ENCODE measurements at places on chromosomes 16 and 17.
A peak's percentile ranks its signal among the peaks of the same experiment; 100 is the strongest.

DNA sequence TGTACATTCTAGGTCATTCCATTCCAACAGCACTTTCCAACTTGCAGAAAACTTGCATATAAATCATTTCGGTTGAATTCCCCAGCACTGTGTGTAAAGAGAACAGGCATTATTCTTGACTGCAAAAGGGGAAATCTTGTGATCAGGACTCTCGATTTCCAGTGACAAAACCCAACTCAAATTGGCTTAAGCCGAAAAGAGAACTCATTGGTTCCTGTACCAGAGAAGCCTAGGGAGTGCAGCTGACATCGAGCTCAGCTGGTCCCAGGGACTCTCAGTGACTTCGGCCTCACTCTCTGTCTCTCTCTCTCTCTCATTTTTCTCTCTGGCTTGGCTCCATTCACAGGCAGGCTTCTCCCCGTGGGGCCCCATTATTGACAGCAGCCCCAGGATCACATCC is 30.7 kb downstream of the CD300LF start:
- DNase-seq = no peak

DNA sequence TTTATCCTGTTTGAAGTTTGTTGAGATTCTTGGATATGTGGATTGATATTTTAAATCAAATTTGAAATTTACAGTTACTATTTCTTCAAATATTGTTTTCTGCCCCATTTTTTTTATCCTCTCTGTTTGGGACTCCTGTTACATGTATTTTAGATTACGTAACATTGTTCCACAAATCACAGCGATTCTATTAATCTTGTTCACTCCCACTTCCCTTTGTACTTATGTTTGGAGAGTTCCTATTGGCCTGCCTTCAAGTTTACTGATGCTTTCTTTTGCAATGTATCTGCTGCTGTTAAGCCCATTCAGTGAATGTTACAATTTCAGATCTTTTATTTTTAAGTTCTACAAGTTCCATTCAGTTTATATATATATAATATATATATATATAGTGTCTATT is 288.3 kb upstream of the TNRC6C start:
- DNase-seq = no peak

DNA sequence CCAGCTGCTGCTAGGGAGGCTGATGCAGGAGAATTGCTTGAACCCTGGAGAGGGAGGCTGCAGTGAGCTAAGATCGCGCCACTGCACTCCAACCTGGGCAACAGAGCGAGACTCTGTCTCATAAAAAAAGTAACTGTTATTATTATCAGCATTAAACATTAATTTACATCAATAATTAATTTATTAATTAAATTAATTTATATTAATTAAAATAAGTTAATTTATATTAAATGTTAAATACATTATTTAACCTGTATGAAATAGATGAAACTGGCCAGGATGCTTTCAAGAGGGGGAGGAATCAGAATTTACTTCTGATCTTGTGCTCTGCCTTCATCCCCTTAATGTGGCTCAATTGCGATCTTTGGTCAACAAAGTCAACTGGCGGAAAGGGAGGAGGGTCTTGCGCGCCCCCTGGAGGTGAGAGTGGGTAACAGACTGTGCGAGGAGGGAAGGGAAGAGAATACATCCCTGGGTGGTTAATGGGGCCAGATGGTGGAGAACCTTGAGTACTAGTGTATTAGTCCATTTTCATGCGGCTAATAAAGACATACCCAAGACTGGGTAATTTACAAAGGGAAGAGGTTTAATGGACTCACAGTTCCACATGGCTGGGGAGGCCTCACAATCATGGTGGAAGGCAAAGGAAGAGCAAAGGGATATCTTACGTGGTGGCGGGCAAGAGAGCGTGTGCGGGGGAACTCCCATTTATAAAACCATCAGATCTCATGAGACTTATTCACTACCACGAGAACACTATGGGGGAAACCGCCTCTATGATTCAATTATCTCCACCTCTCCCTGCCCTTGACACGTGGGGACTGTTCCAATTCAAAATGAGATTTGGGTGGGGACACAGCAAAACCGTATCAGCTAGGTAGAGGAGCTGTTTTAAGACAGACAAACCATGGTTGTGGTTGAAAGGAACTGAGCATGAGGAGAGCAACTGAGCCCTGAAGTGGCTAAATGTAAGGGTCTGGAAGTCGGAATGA is 15.7 kb upstream of the CPPED1 start:
- DNase-seq = peak; percentile 71

DNA sequence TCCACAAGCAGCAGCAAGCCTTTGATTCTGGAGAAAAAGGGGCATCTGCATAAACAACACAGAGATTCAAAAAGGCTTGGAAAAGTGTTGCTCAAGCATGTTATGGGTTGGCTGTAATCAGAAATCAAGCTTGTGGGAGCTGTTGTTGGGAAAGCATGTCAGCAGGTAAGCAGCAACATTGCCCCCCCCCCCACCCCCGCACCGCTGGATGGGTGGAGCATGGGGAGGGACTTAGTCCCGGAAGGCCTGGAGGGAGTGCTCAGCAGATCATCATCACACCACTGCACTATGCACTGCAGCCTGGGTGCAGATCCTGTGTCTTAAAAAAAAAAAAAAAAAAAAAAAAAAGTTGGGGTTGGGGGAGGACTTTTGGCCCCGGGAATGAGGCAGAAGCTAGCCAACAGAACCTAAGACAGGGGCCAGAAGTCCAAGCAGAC is 16.8 kb upstream of the AKAP1 start:
- no peak for DNase-seq

DNA sequence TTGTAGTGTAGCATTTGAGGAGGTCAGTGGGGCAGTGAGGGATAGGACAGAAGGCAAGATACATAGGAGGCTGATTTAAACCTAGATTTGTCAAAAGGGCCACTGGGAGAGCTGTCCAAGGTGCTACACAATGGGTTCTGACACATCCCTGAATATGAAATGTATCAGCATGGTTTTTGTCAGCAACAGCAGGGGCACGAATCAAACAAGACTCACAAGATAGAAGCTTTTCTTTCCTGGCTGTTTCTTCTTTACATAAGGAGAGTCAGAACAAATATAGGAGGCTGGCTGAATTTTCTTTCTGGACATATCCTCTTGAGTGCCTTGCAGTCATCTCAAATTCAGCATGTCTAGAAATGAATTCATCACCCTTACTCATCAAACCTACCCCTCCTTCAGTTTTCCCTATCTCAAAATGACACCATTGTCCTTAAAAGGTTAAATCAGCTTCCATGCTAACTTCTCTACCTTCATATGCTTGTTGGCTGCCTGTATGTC is 130.5 kb downstream of the NPIPB5 start:
- DNase-seq = peak; percentile 61

- peak; percentile 71 for DNase-seq
These were observed 12.1 kb downstream of the CCDC42 start for GRCh38 chr17:8732406-8733085.

DNA sequence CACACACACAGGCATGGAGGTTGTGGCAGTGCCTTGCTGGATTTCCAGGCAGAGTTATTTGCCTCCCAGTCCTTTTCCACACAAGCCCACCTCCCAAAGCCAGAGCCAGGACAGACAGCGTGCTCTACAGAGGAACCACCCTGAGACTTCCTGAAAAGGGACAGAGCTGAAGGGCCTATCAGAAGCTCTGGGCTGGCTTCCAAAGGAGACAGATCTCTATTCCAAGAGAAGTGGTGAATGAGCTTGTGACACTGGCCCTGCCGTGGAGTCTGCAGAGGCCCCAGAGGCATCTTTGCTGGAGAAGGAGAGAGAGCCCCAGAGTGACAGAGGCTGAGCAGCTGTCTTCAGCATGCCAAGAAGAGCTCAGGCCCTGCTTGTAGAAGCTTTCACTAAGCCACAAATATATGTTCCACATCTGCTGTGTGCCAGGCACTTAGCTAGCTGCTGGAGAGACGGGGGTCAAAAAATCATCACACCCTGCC is 8.3 kb upstream of the LPCAT2 start:
- peak; percentile 76 for DNase-seq

GRCh38 chr16:88773812-88774291 is 11.2 kb downstream of the PIEZO1 start:
- peak; percentile 94 for DNase-seq

DNA sequence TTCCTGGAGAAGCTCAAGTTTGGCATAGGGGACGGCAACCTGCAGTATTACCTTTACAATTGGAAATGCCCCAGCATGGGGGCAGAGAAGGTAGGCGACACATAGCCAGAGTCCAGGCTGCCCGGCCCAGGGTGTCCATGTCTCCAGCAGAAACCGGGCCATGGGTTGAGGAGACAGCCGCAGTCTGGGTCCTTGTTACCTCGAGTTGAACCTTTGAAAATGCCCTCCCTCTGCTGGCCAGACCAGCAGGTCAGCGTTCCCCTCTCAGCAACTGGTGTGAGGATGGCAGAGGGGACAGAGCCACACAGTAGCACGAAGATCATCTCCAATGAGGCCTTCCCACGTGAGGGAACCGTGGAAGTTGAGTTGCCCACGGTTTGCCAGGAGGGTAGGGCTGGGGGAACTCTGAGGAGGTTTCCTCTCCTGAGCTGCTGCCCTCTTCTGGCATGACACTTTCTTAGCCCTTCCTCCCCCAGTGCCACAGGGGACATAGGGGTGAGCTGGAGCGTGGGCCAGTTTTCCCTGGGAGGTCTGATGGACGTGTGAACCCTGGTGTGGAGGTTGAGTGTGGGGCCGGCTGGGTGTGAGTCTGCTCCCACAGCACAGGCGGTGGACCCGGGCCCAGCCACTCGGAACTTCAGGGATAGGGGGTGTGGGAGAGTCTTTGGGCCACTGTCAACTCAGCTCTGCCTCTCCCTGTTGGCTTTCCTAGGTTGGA is 27.2 kb downstream of the PLCD3 start:
- no peak for DNase-seq

DNA sequence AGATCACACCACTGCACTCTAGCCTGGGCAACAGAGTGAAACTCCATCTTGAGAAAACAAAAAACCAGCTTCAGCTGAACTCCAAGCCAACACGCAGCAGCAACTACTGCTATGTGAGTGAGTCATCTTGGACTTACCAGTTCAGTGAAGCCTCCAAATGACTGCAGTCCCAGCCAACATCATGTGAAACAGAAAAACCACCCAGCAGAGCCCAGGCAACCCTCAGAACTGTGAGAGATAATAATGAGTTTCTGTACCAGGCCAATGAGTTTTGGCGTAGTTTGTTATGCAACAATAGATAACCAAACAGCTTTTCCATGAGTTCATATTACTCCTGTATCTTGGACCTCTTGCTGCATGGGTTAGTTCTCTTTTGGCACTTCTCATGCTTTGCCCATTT is 23.3 kb downstream of the PHF12 start:
- DNase-seq = peak; percentile 48

DNA sequence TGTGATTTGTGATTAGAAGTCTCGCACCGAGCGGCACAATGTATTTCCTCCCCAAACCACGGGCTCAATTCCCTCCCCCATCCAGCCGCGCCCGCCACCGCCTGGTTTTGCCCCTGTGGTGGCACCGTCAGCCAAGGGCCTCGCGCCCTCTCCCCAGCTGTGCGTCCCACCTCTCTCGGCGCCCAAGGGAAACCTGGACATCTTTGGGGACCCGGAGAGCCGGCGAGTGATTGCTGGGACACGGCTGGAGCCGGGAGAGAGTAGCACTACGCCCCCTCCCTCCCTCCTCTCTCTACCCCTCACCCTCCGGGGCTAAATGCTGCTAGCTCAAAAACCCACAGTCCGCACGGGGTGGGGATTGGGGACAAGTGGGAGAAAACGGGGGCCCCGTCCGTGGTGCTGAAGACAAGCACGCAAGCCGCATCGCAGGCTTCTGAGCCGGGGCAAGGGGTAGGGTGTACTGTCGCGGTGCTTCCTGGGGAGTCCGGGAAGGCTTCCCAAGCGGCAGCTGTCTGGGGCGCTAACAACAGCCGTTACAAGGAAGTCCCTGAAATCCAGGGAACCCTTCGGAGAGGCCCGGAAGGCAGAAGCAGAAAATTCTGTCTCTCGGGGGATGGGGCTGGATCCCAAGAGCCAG is 1.4 kb downstream of the CBLN1 start:
- peak; percentile 22 for DNase-seq

DNA sequence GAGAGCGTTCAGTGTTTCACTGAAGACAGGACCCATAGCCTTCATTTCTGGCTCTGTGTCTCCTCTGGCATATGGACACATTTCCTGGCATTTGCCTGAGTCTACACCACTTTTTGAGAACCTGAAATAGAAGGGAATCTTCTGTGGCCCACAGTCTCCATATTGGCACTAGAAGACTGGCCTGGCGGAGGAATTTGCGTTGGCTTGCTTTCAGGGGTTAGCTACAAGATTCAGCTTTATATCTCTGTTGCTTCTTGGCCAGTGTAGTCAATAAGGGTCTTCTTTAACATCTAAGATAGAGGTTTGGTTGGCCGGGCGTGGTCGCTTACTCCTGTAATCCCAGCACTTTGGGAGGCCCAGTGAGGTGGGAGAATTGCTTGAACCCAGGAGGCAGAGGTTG is 12.8 kb upstream of the CLEC18C start:
- DNase-seq = no peak

DNA sequence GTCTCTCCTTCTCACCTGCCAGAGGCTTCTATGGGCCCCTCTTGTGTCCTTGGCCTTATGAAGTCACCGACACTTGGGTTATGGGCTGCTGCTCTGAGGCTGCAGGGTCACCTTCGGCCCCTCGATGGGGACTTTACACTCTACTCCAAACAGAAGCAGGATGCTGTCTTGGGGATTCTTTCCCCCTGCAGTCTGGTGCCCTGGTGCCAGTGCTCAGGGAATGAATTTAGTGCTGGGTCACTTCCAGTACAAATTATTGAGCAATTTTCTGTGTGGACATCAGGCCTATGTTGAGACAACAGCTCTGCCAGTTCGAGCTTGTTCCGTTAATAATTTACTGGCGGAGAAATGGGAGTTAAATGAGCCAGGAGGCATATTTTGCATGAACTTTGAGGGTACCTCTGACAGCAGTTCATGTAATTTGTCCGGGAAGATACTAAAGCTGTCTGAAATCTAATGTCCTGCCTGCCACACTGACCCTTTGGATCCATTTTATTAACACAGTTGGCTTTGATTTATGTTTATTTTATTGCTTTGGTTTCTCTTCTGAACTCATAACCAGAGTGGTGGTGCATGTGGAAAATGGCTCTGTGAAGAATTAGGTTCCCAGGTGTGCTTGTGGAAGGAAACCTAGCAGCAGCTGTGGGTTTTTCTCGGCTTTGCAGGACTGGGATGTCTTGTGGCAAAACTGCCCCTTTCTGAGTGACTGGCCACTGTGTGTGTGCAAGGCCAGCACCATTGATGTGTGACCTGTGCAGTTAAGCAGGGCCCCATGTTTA is 34.1 kb upstream of the DHX8 start:
- peak; percentile 53 for DNase-seq

GRCh38 chr17:32609085-32609484 is 122.3 kb downstream of the CDK5R1 start:
- DNase-seq = peak; percentile 10

GRCh38 chr17:42678951-42679491 is 2.2 kb upstream of the PLEKHH3 start:
- DNase-seq = peak; percentile 70
